H1 (cell line): ENCODE measurements at places on chromosomes 7 and 10.

DNA sequence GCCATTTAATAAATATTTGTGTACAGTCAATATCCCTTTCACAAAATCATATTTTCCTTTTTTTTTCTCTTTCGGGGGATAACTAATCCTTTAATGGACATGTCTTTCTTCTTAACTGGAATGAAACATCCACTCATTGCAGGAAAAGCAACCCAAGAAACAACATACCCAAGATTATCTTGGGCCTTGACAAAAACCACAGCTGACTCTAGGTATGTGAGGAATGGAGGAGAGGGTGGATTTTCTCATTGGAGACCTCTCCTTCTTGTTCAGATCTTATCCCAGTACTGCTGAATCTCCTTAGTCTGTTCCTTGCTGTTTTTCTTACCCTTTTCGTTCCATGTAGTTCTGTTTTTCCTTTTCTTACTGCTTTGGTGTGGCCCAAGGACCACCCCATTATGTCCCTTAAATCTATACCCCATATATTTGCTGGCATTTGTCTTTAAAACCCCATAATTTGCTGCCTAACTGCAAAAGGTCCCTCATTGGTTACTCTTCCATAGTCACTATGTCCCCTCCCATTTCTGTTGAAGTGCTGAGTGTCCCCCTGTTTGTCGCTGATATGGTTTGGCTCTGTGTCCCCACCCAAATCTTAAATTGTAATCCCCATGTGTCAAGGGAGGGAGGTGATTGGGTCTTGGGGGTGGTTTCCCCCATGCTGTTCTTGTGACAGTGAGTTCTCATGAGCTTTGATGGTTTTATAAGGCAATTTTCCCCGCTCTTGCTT, 6.8 kb upstream of the CDK6 start:
- no peak for DNase-seq

DNA sequence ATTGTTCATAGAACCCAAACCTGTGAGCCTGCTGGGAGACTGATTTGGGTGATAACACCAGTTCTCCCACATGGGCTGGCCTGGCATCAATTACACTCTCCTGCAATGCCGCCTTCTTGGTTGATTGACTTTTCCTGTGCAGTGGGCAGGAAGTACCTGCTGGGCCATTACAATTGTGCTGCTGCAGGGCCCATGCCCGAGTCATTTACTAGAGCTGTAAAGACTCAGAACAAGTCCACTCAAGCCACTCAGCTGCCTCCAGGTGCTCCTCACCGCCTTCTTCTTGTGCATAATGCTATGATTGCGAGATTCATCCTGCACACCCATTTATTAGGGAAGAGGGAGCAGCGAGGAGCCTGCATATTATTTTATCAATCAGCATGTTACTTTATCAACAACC, 264.0 kb downstream of the TCERG1L start:
- DNase-seq = no peak

DNA sequence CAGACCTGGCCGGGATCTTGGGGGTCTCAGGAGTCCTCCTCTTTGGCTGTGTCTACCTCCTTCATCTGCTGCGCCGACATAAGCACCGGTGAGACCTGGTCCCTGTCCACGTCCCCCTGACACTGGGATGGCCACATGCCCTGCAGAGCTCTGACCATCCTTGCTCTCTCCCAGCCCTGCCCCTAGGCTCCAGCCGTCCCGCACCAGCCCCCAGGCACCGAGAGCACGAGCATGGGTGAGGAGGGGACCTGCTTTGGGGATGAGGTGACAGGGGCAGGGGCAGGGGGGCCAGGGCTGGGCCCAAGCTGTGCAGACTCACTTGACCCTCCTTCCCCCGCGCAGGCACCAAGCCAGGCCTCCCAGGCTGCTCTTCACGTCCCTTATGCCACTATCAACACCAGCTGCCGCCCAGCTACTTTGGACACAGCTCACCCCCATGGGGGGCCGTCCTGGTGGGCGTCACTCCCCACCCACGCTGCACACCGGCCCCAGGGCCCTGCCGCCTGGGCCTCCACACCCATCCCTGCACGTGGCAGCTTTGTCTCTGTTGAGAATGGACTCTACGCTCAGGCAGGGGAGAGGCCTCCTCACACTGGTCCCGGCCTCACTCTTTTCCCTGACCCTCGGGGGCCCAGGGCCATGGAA, 959 bp downstream of the PVRIG start:
- DNase-seq = no peak

DNA sequence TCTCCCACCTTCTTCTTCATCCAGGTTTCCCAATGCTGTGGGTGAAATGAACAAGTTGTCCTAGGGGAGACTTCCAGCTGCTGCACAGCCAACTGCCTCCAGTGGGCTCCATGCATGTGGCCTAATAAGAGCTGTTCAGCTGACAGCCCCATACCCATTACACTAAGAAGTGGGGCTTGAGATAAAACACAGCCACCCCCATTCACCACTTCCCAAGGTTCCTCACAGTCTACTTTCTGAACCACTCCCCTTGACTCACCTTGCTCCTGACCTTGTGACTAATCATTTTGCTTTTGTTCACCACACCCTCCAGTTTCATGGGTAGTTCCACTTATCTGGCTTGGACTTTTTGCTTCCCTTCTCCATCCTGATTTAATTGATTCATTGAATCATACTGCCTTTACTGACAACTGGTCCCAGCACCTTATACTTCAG, 119.3 kb downstream of the CABCOCO1 start:
- no peak for DNase-seq

DNA sequence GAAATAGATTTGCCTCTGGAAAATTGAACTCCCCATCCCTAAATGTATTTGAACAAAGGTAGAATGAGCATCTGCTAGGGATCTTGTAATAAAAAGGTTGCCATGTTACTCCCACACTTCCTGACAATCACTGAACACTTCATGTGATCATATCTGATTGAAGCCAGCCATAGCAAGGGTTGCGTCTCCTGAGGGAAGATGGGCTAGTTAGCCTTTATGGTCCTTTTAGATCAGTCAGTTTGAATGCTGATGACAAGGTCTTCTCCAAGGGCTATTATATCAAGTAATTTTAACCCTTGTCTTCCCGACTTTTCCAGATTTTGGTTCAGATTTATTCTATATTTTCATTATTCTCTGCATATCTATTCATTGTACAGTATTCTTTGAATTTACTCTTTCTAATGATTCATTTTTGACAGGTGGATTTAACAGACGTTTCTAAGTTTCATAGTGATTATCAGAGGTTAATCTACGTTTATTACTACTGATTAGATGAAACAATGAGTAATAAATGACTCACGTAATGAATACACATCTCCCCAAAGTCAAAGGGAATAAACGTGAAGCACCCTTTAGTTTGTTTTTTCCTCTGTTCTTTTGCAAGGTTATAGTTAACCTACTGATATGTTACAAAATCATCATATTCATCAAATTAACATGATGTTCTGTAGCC, 28.1 kb downstream of the CSGALNACT2 start:
- no peak for DNase-seq

DNA sequence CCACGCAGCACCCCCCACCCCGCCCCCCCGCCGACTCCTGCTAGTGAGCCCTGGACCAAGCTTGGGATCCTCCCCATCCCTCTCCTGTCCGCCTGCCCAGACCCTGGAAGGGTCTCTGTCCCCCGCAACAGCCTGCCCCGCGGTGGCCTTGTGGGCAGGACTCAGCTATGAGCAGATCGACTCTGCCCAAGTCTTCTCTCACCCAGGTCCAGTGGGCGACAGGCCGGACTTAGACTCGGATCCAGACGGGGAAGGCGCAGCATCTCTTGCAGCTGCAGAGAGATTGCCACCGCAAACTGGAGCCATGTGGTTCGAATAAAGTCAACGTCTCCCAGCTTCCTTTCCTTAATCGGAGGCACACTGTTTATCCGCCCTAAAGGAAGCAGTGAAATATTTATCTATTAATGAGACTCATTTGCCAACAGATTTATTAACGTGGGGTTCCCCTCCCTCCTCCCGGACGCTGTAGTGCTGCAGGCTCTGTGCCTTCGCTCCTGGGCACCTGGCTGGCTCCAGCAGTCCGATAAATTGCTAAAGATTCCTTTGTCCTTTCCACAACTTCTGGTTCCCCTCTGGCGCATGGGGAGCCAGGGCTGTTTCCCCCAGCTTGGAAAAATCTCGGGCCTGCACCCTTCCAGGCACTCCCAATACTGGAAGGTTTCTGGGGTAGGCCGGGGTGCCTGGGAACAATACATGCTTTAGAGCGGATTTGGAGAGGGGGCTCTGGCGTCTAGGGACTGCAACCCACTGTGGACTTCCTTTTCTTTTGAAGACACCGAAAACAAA, 634 bp upstream of the HOXA7 start:
- peak; percentile 52 for DNase-seq

- DNase-seq = no peak
These were observed 68.1 kb downstream of the DGKB start for GRCh38 chr7:14834456-14834855.

DNA sequence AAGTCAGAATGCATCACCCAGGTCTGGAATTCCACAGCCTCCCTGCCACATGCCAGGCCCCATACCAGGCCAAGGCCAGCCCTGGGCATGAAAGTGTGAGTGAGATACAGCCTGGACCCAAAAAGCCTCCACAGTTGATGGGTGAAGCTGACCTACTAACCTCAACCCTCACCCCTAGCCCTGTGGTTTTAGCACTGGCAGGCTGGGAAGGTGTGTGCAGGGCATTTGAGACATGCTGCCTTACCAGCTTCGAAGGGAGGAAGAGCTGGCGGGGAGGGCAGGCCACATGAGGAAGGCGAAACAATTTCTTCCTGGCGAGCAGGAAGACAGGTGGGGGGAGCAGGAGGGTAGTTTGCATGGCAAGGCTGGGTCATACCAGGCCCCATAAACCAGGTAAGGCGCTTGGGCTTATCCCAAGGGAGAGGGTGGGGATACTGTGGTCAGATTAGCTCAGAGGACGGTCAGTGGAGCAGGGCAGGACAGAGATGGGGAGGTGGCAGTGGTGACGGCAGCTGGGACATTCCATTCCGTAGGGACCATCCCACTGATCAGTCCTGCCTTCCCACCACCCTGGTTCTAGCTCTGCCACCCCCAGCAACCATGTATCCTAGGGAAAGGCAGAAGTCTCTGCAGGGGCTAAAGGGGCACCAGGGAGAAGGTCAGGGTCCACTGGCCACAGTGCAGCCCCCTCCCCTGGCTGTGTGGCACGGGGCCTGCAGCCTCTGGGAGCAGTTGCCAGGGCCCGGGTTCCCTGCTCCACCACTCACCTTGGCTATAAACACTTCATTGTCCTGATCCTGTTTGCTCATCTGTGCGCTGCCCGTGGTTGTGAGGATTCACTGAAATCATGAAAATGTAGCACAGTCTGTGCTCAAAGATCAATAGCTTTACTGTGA, 155.8 kb downstream of the NRF1 start:
- DNase-seq = no peak

DNA sequence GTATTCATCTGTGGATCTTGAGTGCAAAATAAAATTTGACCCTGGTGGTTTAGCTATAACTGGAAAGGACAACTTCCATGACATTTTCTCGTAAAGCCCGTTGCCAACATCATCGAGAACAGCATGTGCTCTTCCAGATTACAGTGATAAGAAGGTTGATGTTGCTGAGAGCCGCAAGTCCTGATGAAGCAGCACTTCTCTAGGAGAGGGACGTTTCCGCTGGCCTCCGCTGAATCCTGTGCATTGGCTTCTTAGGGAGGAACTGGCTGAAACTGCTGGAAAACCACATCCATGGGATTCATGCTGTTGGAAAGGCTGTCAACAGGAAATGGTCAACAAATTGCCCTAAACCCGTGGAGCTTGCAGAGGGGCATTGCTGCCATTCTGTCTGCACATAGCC, 21.4 kb upstream of the ABCB5 start:
- no peak for DNase-seq

GRCh38 chr10:102824664-102825063, 12.5 kb downstream of the CYP17A1 start:
- no peak for DNase-seq

DNA sequence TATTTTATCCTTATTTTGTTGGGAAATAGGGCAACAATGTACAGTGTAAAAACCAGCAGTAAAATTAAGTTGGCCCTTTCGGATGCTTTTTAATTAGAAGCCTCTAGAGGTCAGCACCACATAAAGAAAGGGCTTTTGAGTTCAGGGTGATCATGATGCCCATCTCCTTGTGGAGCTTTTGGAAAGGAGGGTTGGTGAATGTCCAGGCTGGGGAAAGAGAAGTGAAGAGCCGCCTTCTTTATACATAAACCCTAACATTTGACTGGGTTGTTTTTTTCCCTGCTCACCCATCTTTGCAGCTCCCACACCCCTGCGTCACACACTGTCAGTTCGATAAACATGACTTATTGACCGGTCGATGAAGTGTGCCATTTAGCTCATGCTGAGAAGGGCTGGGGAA, 29.8 kb downstream of the MTURN start:
- DNase-seq = no peak

DNA sequence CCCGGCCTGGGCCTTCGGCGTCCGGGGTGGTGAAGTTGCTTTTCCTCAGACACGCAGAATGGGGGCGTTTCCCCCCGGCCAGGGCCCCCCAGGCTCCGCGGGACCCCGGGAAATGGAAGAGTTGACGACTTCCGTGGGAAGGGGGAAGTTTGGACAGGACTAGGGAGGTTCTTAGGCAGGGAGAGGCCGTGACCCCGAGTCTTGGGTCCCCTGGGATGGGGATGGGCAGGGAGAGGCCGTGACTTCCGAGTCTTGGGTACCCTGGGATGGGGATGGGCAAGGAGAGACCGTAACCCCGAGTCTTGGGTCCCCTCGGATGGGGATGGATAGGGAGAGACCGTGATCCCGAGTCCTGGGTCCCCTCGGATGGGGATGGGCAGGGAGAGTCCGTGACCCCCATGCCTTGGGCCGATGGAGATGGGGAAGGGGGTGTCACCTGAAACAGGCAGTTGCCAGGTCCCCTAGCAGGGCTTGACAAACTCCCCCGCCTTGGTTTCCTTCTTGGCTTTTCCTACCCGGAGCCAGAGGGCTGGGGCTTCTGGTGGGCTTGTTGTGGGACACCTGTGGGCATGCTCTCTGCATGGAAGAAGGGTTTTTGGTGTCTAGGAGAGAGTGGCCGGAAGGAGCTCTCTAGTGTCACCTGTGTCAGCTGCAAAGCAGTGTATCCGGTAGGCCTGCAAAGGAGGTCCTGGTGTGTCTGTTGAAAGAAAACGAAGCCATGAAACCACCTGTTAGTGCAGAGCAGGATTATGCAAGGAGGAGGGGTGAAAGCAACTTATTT, 1.1 kb downstream of the TRRAP start:
- DNase-seq = no peak

DNA sequence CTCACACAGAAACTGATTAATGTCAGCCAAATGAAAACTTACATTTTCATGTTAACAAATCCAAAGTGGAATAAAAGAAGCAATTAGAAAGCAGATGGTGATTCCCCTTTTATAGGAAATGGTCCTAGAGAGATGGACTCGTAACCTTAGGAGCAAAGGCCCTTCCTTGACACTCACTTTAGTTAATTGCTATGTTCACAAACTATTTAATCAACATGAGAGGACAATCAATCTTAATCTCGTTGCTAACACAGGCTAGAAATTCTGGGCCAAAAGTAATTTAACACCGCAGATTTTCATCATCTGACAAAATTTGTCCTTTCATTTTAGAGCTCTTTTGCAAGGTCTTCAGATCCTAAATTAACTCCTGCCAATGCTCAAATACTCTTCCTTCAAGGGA, 64.0 kb upstream of the DNAJB12 start:
- no peak for DNase-seq

DNA sequence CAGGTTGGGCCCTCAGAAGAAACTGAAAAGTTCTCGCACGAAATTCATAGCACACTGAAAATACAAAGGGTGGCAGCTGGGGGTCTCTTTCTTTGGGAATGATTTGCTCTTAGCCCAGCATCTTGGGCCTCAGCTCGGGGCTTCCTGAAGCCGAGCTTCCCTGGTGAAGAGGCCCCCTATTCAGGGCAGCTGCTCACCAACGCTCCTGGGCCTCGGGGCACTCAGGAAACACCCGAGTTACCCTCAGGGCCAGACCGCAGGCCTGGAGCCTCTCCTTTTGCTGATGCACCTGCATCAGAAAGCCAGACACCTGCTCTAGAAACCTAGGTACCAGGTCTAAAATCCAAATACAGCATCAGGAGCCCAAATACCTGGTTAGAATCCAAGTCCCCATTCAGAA, 85.5 kb downstream of the PTPRE start:
- DNase-seq = no peak
